Stimulated activated CD8-positive, alpha-beta memory T cell treated with anti-CD3 and anti-CD28 coated beads, Interleukin-15, amount 100 ng/mL, for 4 hours (primary cell): ENCODE measurements at places on chromosomes 16 and 17.

GRCh38 chr17:49723423-49723822 is 15.7 kb upstream of the SLC35B1 start:
- no peak for DNase-seq

- DNase-seq = no peak
These were observed 3.8 kb downstream of the YBX2 start for GRCh38 chr17:7290685-7291084.

DNA sequence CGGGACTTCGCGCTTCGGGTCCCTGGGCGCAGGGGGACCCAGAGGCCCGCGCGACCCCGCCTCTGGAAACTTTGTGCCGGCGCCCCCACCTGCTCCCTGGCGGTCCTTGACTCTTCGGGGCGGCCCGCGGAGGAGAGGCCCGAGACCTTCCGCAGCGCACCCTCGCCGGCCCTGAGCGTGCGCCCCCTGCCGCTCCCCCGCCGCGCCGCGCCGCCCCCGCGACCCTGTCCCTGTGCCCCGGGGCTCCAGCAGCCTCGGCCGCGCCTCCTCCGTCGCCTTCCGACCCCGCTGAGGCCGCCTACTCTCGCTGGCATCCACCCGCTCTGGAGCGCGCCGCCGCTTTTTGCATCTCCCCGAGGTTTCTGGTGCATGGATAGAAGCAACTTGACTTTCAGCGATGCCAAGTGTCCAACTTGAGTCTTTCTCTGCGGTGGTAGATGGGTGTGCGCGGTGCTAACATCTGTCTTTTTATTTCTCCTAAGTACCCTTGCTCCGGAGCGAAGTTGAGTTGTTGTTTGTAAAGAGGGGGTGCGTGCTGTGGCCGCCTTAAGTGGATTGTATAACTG is 414 bp downstream of the DUSP14 start:
- DNase-seq = peak; percentile 63

- peak; percentile 62 for DNase-seq
These were observed 4.4 kb downstream of the CD19 start for GRCh38 chr16:28935924-28936783.

GRCh38 chr16:84726079-84726668 is 26.4 kb downstream of the USP10 start:
- peak; percentile 43 for DNase-seq
